ENCODE measurements at places on chromosomes 2 and 18.

GRCh38 chr2:118202707-118203303, 114.5 kb downstream of the INSIG2 start:
- no peaks in the 10 kb centered on the region for H3K36me3 ChIP-seq
- no peak overlapping the region for H3K27ac ChIP-seq
- H3K4me3 ChIP-seq: no peak overlapping the region
- no peaks in the 10 kb centered on the region for H3K4me1 ChIP-seq
- peak; percentile 80 for DNase-seq
- no peaks in the 10 kb centered on the region for H3K27me3 ChIP-seq

DNA sequence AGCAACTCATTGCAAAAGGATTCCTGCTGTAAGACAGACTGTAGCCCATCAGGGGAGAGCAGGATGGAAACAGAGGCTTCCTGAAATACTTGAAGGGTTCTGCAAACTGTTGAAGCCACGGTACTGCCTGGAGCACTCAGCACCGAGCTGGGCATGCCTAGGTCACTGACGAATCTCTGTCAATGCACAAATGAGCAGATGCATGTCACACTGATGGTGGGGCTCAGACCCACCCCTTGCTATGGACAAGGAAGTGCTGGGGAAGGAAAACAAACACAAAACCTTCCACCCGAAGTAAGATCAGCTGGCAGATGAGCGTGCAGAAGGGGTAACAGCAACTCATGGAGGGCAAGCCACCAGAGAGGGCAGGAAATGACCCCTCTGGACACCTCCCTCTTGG, 136.7 kb downstream of the BCL2 start:
- no peak for DNase-seq
- H3K4me1 ChIP-seq: peaks cover 16% of the 10 kb centered on the region
- H3K36me3 ChIP-seq: no peaks in the 10 kb centered on the region

DNA sequence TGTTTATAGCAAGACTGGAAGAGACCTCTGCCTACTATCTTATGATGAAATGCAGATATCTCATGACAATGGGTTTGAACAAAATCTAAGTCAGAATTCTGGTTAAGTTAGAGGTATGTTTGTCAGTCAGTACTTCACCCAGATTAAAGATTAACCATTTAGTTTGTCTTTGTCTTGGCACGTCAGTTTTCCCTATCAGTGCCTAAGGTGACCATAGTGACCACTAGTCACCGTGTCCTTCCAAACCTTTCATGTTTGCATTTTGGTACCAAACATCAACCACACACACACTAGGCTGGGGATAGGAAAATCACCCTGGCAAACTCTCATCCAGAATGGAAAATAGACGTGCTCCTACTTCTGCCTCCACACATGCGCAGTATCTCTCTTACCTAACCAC, 248.9 kb downstream of the PIEZO2 start:
- H3K27ac ChIP-seq: no peak overlapping the region
- H3K36me3 ChIP-seq: no peaks in the 10 kb centered on the region
- H3K4me1 ChIP-seq: no peaks in the 10 kb centered on the region
- H3K4me3 ChIP-seq: no peak overlapping the region
- no peak for DNase-seq

DNA sequence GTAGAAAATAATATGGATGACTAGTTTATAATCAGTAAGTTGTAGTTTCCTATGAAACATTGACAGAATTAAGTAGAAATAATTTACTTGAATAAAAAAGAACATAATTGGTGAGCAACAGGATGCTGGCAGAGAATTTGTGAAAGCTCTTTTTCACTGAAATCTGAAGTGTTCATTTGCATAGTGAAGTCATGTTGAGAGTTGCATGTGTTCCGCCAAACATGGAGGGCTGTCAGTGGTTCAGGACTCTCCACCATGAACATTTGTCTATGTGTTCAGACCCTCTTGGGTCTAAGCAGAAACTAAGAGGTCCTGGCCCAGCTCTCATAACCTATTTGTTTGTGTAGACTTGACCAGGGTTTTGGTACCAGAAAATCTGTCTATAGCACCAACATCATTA, 182.5 kb upstream of the LINC00305 start:
- no peak for DNase-seq
- no peaks in the 10 kb centered on the region for H3K27me3 ChIP-seq

DNA sequence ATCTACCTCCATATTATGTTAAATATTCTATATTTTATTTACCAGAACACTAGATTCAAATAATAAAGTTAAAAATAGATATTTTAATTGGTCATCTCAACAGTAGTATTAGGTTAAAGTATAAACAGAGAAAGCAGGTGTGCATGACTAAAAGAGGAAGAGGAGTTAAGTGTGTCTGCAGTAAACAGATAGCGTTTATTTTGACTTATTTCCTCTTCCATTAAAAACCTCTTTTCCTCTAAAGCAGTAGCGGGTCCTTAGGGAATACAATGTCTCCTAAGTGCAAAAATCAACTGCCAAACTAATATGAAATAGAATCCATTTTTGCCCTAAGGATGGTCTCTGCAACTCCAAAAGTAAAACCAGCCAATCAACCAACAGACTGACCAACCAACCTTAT, 27.7 kb downstream of the EIF2AK3 start:
- no peaks in the 10 kb centered on the region for H3K36me3 ChIP-seq
- no peak for DNase-seq
- H3K27ac ChIP-seq: no peak overlapping the region
- peaks cover 42% of the 10 kb centered on the region for H3K4me1 ChIP-seq
- no peak overlapping the region for H3K4me3 ChIP-seq

- H3K4me1 ChIP-seq: no peaks in the 10 kb centered on the region
- H3K36me3 ChIP-seq: no peaks in the 10 kb centered on the region
- no peak overlapping the region for H3K4me3 ChIP-seq
- no peak overlapping the region for H3K27ac ChIP-seq
Measured at GRCh38 chr2:2302359-2302758, 28.7 kb downstream of the MYT1L start.

DNA sequence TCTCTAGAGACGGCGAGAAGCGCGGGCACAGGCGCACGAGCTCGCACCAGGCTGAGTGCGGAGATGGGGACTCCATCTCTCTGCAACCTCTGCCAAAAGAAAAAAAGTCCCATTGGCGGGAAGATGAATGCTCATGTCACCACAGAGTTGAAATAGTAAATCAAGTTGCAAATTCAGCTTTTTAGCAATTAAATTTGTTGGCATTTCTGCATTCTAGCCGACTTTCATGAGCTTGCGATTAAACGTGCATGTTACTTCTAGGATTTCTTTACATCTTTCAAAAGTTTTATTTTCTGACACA, 588 bp downstream of the CHAC2 start:
- no peaks in the 10 kb centered on the region for H3K27me3 ChIP-seq
- H3K4me3 ChIP-seq: peak overlapping the region; percentile 81
- H3K36me3 ChIP-seq: peaks cover 3% of the 10 kb centered on the region
- no peak for DNase-seq
- H3K4me1 ChIP-seq: peaks cover 10% of the 10 kb centered on the region

DNA sequence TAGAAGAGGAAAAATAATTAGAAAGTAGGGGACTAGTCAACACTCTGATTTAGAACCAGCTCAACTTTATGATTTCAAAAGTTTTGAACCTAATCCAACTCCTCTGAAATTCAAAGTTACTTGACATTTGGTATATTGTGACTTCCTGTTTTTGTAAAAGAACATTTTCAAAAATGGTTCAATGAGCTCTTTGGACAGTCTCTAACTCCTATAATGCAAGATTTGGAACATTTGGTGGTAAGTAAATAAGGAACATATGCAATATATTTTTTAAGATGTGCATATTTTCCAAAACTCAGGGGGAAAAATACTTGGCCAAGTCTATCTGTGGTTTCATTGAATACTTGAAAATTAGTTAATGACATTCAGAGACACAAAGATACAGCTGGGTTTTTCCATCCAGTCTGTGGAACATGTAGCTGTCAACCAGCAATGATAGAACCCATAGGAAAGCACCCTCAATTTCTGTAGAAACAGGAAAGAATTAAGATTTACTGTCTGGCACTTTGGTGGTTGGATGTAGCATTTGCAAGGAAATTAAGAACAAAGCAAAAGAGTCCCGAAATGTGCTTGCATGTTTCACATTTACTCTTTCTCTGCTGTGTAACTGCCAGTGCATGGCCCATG, 17.0 kb upstream of the ANKRD44 start:
- H3K4me3 ChIP-seq: no peak overlapping the region
- peaks cover 18% of the 10 kb centered on the region for H3K27me3 ChIP-seq
- no peak for DNase-seq
- no peaks in the 10 kb centered on the region for H3K4me1 ChIP-seq
- no peaks in the 10 kb centered on the region for H3K36me3 ChIP-seq

DNA sequence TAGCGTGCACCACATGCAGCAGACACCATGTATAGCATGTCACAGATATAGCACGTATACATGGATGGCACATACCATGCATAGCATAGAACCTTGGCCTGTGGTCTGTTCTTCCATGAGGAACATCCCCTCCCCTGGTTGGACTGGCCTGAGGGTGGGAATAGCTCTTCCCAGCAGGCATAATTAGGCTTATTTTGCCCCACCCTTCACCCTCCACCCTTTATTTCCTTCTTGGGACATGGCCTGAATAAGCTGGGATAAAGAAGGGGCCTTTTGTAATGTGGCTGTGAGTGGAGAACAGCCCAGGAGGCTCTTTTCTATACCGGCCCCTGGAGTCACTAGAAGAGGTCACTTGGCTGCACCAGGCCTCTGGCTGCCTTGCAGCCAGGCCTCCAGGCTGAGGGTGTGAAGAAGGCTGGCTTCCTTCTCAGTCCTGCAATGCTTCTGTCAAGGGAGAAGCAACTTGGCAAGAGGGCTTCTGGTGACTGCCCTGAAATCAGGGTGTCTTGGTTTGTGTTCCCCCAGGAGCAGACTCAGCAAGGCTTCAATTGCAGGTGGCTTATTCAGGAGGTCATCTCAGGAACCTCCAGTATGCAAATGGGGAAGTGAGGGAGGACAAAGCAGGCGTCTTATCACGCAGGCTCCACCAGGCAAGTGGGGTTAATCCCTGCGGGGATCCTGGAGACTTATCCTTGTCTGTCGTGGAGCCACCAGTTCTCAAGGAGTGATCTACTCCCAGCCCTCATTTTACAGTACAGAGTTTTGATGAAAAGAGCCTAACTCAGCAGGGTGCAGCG, 68.2 kb downstream of the HS6ST1 start:
- H3K36me3 ChIP-seq: no peaks in the 10 kb centered on the region
- DNase-seq: no peak
- H3K4me1 ChIP-seq: no peaks in the 10 kb centered on the region
- no peak overlapping the region for H3K4me3 ChIP-seq
- no peaks in the 10 kb centered on the region for H3K27me3 ChIP-seq
- no peak overlapping the region for H3K27ac ChIP-seq

- H3K27me3 ChIP-seq: no peaks in the 10 kb centered on the region
- no peak overlapping the region for H3K27ac ChIP-seq
- H3K4me1 ChIP-seq: no peaks in the 10 kb centered on the region
- H3K36me3 ChIP-seq: no peaks in the 10 kb centered on the region
- no peak for DNase-seq
Measured at GRCh38 chr2:232332940-232333259, 45.7 kb upstream of the ALPP start.

- 0 out of 2 replicates have a peak overlapping the region, but pooled peaks have one; percentile 5 for H3K4me3 ChIP-seq
- H3K27ac ChIP-seq: peak overlapping the region; percentile 93
- peaks cover 34% of the 10 kb centered on the region for H3K4me1 ChIP-seq
- no peaks in the 10 kb centered on the region for H3K27me3 ChIP-seq
- H3K36me3 ChIP-seq: no peaks in the 10 kb centered on the region
- DNase-seq: peak; percentile 87
Measured at GRCh38 chr2:176419591-176420071, 150.4 kb downstream of the MTX2 start.

GRCh38 chr18:40222776-40223175, 1732.3 kb upstream of the PIK3C3 start:
- peak; percentile 37 for DNase-seq
- no peaks in the 10 kb centered on the region for H3K36me3 ChIP-seq
- no peaks in the 10 kb centered on the region for H3K27me3 ChIP-seq
- H3K4me1 ChIP-seq: 0 out of 2 replicates have a peak, but pooled peaks cover 6% of the 10 kb centered on the region

DNA sequence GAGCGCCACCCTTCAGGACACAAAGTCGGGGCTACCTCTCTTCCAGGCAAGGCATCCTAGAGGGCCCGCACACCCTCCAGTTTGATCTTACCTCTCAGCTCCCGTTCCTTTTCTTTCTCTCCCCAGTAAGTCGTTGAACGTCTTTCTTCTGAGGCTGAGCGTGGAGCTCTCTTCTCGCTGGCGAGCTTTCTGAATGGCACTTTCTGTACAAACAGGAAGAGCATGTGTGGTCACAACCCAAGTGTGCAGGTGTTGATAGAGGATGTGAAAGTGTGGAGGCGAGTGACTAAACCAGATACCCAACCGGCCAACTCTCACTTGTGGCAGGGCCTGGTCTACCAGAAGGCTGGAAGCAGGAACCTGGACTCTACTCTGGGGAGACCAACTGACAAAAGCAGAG, at the start of gene AFF3:
AFF3 (minus strand) TSS at position 198 of the 400 bp plus-strand sequence. CDS start 38,136 bp downstream, outside the sequence.
- H3K27ac ChIP-seq: no peak within 1 kb of the TSS
- H3K4me3 ChIP-seq: no peak within 1 kb of the TSS
- H3K36me3 ChIP-seq: no peaks in the 10 kb centered on the region
- peaks cover 6% of the 10 kb centered on the region for H3K27me3 ChIP-seq

DNA sequence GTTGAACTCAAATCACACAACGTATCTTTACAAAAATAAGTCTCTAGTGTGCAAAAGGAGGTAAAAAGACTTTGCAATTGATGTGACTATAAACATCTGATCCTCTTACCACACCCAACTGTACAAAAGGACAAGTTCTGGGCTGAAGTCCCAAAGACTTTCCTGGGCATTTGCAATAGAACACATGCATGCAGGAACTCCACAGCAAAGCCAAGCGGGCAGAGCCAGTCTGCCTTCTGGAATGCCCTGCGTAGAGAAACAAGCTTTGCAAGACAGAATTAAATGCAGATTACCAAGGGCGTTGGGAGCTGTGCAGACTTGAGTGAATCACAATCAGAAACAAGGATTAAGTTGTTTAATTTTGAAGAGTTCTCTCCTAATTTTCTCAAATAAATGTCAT, 208.4 kb upstream of the ZNF521 start:
- H3K36me3 ChIP-seq: no peaks in the 10 kb centered on the region
- no peak overlapping the region for H3K27ac ChIP-seq
- no peaks in the 10 kb centered on the region for H3K27me3 ChIP-seq

DNA sequence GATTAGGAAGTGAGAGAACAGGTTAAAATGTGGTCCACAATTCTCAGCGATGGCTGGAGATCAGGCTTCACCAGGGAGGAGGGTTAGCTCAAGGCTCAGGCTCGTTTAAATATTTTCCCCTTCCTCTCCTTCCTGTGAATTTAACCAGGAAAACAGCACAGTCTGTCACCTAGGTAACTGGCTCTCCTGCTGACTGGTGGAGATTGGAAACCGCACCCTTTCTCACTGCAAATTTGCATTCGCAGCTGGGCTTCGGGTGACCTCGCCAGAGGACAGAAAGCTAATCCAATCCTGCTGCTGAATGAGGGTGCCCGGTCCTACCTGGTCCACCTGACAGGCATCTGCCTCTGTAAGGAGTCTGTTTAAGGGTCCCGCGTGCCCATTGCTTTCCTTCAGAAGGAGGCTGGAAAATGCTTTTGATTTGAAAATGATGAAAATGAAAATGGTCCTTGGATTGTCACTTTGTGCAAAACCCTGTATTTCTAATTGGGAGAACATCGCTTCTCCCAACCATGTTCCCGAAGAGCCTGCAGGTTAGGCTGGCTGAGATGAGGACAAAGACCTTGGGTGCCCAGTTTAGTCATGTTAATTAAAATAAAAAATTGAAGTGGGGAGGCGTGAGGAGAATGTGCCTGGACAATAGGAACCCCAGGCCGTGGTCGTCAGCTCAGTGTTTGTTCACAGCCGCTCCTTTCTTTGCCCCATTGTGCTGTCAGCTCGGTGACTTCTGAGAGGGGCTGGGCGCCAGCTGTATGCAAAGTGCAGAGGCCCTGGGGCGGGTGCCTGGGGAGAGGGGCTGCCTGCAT, 43.4 kb upstream of the MTCL1 start:
- peaks cover 10% of the 10 kb centered on the region for H3K4me1 ChIP-seq
- H3K4me3 ChIP-seq: no peak overlapping the region
- peak; percentile 47 for DNase-seq

- peaks cover 9% of the 10 kb centered on the region for H3K27me3 ChIP-seq
- no peak overlapping the region for H3K27ac ChIP-seq
- no peaks in the 10 kb centered on the region for H3K36me3 ChIP-seq
- DNase-seq: no peak
- H3K4me3 ChIP-seq: no peak overlapping the region
- H3K4me1 ChIP-seq: no peaks in the 10 kb centered on the region
Measured at GRCh38 chr2:98892871-98893270, 43.2 kb downstream of the CRACDL start.
